ENCODE measurements at places on chromosomes 4 and X. TPM values are rescaled to one million over a fixed set of nuclear protein-coding genes. Genes with fewer than 3 reads are reported as not detected.

The TRIM2 gene
- 59.1 TPM for total RNA-seq

The MORC4 gene
- 7.0 TPM for total RNA-seq

The GLRB gene
- total RNA-seq = not detected

The ADGRG4 gene
- total RNA-seq = not detected

The FGFR3 gene
- total RNA-seq = 4.0 TPM

The KANTR gene
- total RNA-seq = 20.9 TPM

The CABS1 gene
- not detected for total RNA-seq

The OCIAD2 gene
- total RNA-seq = 18.0 TPM

The C4orf50 gene
- total RNA-seq = 0.83 TPM

The GYPE gene
- total RNA-seq = 4.2 TPM

The AFF2 gene
- total RNA-seq = 11.3 TPM

The PITX2 gene
- not detected for total RNA-seq

The NDUFA1 gene
- total RNA-seq = 58.4 TPM

The TNIP3 gene
- 2.4 TPM for total RNA-seq

The STIM2 gene
- 44.3 TPM for total RNA-seq

The CENPVL1 gene
- not detected for total RNA-seq

The ERAS gene
- not detected for total RNA-seq

The IL2RG gene
- total RNA-seq = 174 TPM

The SOD3 gene
- total RNA-seq = 11.3 TPM

The PDLIM3 gene
- 107 TPM for total RNA-seq

The SH3D19 gene
- total RNA-seq = 33.3 TPM

The TEX13C gene
- not detected for total RNA-seq

The MAP7D2 gene
- total RNA-seq = 0.60 TPM

The ZNF732 gene
- not detected for total RNA-seq

The TET2 gene
- total RNA-seq = 45.5 TPM

All from spleen (tissue), 13 donors.